Vagina (tissue), 2 donors: ENCODE measurements at places on chromosomes 5 and 9. TPM values are rescaled to one million over a fixed set of nuclear protein-coding genes. Genes with fewer than 3 reads are reported as not detected.

DNA sequence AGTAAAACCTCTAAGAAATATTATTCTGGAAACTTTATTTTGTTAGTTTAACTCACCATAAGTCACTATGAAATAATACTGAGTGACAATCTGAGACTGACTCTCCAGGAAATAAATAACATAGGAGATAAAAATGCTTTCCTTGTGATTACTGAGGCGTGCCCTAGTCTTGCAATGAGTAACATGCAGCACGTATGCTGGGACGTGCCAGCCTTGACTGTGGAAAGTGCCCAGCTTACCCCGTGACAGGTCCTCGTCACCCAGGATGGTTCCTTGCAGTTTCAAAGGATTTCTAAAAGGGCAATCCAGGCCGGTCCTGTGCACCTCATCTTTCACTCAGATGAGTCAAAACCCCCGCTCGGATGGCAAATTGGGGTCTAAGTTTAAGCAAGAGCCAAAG is 720.8 kb upstream of the ADAMTS16 start:
- no peak overlapping the region for H3K27ac ChIP-seq
- no peak for DNase-seq
- no peaks in the 10 kb centered on the region for H3K4me1 ChIP-seq
- no peak overlapping the region for H3K4me3 ChIP-seq
- H3K36me3 ChIP-seq, result no peaks in the 10 kb centered on the region

GRCh38 chr9:93111001-93111370 is 15.0 kb downstream of the CARD19 start:
- peaks cover 9% of the 10 kb centered on the region for H3K4me1 ChIP-seq
- H3K36me3 ChIP-seq, result peaks cover 34% of the 10 kb centered on the region
- no peak for DNase-seq
- no peak overlapping the region for H3K27ac ChIP-seq

GRCh38 chr9:23556459-23556858 is 269.6 kb downstream of the ELAVL2 start:
- no peaks in the 10 kb centered on the region for H3K27me3 ChIP-seq
- no peaks in the 10 kb centered on the region for H3K36me3 ChIP-seq
- H3K4me3 ChIP-seq, result no peak overlapping the region

Gene SMIM33
- total RNA-seq, result not detected

Gene CBY3
- not detected for total RNA-seq

Gene DRD1
- not detected for total RNA-seq

DNA sequence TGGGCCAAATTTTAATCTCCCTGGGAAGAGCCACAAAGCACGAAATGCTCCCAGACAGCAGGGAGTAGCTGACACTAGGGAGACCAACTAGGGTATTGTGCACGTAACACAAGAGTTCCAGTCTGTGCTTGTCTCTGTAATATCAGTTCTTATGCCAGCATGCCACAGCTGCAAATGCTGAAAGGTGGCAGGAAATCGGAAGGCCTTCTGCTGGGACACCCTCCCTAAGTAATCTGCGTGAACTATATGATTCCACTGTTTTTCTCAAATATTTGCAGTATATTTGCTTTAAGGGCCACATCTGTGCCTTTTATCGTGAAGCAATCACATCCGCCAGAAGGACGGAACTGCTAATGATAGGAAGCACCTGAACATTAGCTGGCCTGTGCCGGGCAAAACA is 12.6 kb downstream of the VLDLR start:
- no peak overlapping the region for H3K27ac ChIP-seq
- peaks cover 8% of the 10 kb centered on the region for H3K4me1 ChIP-seq
- DNase-seq, result no peak
- H3K27me3 ChIP-seq, result no peaks in the 10 kb centered on the region
- H3K4me3 ChIP-seq, result no peak overlapping the region

DNA sequence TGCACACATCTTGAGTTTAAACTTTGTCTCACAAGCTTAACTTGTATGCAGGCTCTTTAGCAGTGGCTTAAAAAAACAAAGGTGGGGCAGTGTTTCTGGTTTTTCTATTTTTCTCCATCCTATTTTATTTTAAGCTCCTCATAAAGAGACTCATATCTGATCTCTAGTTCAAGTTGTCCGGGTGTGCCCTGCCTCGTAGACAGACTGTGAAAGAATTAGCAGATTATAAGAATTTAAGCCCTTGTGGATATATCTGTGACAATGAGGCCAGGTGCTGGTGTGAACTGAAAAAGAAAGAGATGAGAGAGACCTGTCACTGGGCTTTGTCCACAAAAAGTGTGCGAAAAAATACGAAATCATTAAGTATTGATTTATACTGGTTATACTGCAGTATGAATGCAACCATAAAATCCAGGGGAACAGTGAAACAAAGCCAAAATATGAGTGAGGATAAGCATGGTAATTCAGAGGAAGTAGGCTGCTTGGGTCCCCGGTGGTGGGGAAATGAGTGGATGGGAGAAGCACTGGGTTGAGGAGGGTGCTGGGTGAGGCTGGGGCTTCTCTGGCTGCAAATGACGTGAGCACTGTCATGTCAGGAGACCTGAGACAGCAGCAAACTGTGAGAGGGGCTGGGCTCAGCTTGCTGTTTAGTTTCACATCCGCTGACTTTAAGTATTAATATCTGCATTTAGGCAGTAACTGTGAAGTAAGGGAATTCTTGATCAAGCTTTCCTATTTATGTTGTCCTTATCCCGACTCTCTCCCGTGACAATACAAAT is 179.7 kb upstream of the ANKRD55 start:
- no peak overlapping the region for H3K27ac ChIP-seq
- no peak for DNase-seq
- no peaks in the 10 kb centered on the region for H3K27me3 ChIP-seq
- H3K36me3 ChIP-seq, result no peaks in the 10 kb centered on the region
- peaks cover 35% of the 10 kb centered on the region for H3K4me1 ChIP-seq

Gene CATSPER3
- total RNA-seq, result not detected

DNA sequence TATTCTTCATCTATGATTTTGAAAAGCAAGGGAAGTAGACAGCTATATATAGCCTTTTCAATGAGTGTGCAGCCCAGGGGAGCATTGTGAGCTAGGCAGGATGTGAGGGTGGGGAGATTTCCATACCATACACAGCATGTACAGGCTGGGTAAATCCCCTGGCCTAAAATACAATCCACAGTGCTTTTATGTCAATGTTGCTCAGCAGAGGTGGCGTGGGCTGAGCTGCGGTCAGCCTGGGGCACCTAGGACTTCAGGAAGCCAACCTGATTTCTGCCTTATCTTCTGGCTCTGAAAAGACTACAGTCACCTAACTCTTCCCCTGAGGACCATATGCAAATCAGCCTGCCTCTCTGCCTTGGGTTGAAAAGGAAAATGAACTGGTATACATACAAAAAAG is 6.3 kb upstream of the GARIN3 start:
- DNase-seq, result no peak
- H3K36me3 ChIP-seq, result no peaks in the 10 kb centered on the region
- no peaks in the 10 kb centered on the region for H3K27me3 ChIP-seq
- H3K27ac ChIP-seq, result no peak overlapping the region
